Stimulated activated CD4-positive, alpha-beta T cell treated with anti-CD3 and anti-CD28 coated beads, Interleukin-15, amount 100 ng/mL, for 1 hour (primary cell): ENCODE measurements at places on chromosomes 5 and 9.

GRCh38 chr5:165119175-165119574 is 1613.8 kb downstream of the MAT2B start:
- DNase-seq = no peak

DNA sequence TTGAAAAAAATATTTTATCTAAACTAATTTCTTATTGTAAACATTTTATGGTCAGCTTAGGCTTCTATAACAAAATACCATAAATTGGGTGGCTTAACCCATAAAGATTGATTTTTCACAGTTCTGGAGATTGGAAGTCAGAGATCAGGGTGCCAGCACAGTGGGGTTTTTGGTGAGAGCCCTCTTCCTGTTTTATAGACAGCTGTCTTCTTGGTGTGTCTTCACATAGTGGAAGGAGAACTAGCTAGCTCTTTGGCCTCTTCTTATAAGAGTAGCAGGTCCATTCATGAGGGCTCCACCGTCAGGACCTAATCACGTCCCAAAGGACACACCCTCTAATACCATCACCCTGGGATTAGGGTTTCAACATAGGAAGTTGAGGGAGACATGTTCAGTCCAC is 26.6 kb downstream of the OTULINL start:
- DNase-seq = no peak

GRCh38 chr5:37786862-37787519 is 52.9 kb downstream of the GDNF start:
- DNase-seq = no peak

DNA sequence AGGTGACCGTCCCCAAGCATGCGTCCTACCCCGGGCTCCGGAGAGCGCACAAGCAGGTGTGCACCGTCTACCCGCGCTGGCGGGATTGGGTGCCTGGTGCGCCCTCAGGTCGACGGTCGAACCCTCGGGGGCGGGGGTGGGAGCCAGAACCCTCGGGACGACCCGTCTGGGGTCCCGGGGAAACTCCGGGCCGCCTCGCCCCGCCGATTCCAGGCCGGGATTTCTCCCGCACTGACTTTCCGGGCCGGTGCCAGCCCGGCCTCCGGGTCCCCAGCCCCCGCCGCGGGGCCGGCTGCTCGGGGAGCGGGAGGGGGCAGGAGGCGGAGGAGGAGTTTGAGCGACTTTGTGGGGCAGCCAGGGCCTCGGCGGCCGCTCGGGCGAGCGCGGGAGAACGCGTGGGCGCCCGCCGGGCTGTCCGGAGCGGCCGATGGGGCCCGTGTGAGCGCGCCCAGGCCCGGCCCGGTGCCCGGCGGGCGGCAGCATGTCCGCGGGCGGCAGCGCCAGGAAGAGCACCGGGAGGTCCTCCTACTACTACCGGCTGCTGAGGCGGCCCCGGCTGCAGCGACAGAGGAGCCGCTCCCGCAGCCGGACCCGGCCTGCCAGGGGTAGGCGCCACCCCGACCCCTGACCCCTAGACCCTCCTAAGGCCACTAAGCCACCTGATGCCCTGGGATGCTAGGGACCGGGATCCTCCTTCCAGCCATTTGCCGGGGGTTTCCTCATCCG is at the start of gene DAB2IP:
TSS of gene DAB2IP (plus strand) at position 340 of the 726 bp plus-strand sequence. CDS start at position 482, 142 bp downstream.
- no peak for DNase-seq

GRCh38 chr5:147560718-147561331 is 51.0 kb upstream of the DPYSL3 start:
- no peak for DNase-seq

GRCh38 chr9:93860694-93861658 is 94.2 kb downstream of the BARX1 start:
- DNase-seq = no peak

DNA sequence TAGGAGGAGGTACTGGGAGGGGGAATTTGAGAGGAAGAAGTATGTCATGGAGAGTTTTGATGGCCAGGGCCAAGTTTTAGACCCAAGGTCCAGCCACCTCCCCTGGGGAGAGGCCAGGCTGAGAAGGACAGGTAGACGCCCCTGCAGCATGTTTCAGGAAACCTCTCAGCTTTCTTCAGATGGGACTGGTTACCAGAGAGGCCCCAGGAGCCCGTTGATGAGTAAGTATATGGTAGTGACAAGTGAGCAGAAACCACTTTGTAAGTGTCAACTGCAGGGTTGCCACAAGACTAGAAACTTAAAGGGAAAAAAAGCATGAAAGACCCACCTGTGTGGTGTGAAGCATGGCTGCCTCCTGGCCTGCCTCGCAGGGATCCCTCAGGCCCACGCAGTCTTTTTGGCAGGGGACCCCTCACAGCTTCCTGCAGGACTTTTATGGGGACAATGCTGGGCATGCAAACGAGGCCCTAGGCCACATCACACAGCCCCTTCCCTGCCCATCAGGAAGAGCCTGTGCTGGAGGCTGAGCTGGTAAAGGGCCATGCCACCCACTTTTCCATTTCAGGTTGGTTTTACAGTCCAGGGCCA is 255.9 kb downstream of the FSTL4 start:
- no peak for DNase-seq

DNA sequence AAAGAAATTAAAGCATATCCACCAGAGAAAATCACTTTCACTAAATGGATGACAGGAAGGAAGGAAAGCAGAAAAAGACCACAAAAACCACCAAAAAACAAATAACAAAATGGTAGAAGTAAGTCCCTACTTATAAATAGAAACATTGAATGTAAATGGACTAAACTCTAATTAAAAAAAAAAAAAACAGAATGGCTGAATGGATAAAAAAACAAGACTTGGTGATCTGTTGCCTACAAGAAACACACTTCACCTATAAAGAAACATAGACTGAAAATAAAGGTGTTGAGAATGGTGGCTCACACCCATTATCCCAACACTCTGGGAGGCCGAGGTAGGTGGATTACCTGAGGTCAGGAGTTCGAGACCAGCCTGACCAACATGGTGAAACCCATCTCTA is 122.9 kb downstream of the HMHB1 start:
- no peak for DNase-seq

- DNase-seq = no peak
Observed at GRCh38 chr9:72509635-72510034, 11.8 kb upstream of the TMC1 start.

DNA sequence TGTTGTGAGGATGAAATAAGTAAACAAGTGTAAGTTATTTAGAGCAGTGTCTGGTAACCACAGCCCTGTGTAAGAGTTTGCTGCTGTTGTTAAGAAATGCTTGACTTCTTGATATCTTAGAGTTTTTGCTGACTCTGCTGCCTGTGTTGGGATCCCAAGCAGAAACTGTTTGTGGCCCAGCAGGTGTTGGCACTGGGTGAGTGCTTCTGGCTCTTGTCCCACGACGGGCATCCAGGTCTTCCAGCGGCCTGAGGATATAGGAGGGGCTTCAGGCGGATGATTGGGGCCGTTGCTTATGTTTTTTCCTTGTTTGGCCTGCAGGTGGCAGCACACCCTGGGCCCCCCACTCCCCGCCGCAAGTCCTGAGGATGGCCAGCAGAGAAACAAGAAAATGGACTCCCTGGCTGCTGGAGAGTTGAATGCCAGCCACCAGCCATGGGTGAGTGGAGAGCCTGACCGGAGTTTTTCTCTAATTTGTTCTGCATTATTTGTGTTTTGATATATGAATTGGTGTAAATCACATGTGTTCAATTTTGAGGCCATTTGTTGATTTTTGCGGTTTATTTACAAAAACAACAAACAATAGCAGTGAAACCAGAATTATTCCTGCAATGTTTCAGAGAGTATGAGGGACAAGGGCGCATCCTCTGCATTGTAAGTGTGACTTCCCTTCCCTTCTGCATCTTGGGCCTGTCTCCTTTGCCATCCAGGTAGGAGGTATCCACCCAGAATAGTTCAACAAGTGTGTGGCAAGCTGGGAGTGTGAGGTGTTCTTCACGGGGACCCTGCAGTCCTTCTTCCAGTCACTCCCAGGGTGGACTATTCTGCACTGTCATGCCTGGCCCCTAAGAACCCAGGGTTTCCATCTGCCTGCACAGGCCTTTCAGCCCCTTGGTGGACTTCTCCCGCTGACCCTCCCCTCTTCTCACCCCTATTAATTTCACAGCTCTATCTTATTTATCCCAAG is 50.3 kb downstream of the SLC22A5 start:
- peak; percentile 39 for DNase-seq
